ENCODE measurements at places on chromosomes 1 and 21.

DNA sequence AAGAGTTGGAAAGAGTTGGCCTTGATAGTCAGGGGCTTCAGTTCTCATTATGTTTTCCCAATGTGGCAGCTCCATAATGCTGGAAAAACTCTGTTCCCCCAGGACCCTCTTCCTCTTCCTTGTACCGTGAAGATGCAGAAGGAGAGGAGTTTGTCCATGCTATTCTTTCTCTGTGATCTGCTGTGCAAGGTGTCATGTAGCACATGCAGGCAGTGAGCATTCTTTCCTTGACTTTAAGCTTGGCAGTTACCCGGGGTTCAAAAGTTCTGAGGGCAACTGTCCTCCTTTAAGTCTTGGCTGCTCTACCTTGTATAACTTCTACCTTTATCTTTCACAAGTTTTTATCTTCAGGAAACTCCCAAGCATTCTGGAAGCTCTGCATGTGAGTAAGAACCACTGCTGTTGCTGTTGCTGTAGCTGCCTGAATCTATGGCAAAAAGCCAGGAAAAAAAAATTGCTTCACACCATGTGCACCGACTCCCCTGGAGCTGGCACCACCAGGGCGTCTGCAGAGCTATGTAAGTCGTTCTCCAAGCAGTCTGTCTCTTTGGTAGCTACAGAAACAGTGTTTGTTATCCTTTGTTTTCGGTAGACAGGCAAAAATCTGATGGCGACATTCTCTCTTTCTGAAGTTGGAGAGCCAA, 42.7 kb upstream of the SLC16A1 start:
- DNase-seq = no peak

GRCh38 chr1:94654031-94654430, 112.5 kb upstream of the F3 start:
- no peak for DNase-seq

- DNase-seq = no peak
Measured at GRCh38 chr1:31435471-31436409, 22.7 kb downstream of the SERINC2 start.

DNA sequence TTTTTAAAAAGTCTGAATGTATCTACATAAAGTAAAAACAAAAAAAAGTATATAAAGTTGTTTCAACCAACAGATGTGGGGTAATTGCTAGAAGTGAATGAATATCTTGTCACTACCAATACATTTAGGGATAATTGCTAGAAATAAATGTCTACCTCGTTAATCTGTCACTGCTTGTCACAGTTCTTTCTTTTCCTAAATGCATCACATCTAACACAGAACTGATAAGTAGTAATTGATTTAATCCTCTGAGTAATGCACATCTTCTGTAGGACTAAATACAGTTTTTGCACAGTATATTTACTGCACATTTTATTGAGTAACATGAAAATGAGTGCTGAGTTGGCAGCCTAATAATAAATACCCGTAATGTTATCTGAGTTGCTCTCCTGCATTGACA, 72.2 kb downstream of the SUSD4 start:
- no peak for DNase-seq

GRCh38 chr1:3630914-3631313, 6.1 kb downstream of the TPRG1L start:
- DNase-seq = no peak

GRCh38 chr1:50521703-50522102, 98.5 kb upstream of the DMRTA2 start:
- DNase-seq = no peak

GRCh38 chr1:236351875-236352573, 42.1 kb upstream of the EDARADD start:
- DNase-seq = no peak

- DNase-seq = no peak
Measured at GRCh38 chr1:103529746-103530145, 4.2 kb downstream of the RNPC3 start.
